Stimulated activated CD4-positive, alpha-beta T cell treated with anti-CD3 and anti-CD28 coated beads, Interleukin-15, amount 100 ng/mL, for 48 hours (primary cell): ENCODE measurements at places on chromosomes 7 and 10.

DNA sequence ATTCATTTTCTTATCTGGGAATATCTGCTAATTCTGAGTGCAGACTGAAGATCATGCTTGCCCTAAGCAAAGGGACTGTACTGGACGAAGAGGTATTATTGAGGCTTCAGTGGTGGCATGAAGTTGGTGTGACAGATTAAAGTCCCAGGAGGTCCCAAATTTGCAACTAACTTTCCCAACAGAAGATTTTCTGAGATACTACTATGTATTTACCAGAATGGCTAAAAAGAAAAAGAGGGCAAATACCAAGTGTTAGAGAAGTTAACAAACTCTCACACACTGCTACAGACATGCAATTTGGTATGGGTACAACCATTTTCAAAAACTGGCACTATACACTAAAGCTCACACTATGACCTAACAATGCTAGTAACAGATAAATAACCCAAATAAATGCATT is 28.3 kb downstream of the IDE start:
- DNase-seq, result no peak

DNA sequence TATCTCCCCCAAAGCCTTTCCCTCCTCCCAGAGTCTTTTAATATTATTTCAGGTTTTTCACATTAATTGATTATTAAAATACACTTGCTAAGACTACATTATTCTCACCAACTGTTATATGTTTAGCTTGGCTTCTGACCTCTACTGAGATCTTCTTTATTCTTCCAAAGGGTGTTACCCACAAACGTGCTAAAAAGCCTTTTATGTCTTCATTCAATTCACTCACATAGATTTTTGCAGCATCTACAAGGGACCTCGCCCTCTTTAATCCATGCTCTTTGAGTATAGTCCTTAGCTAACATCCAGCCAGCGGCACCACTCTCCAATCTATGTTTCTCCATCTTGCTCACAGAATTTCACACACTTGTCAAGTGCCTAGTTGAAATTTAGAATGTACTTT is 115.9 kb downstream of the HIPK2 start:
- no peak for DNase-seq

DNA sequence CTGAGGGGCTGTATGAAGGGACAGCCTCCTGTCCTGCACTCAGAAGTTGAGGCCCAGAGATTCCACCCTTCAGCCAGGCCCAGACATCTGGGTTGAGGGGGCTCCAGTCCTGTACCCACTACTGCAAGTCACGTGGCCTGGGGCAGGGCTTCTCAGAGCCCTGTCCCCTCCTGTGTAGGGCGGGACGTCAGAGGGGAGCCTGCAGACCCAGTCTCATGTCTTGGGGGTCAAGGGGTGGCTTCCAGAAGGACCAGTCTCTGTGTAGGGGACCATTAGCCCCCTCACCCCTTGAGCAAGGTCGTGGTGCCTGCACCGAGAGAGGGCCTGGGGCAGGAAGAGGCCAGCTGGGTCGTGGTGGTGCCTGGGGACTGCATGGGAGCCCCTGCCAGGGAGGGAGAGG is 593 bp upstream of the PILRA start:
- DNase-seq, result no peak

GRCh38 chr7:77532247-77532646 is 4.8 kb upstream of the PTPN12 start:
- DNase-seq, result no peak

DNA sequence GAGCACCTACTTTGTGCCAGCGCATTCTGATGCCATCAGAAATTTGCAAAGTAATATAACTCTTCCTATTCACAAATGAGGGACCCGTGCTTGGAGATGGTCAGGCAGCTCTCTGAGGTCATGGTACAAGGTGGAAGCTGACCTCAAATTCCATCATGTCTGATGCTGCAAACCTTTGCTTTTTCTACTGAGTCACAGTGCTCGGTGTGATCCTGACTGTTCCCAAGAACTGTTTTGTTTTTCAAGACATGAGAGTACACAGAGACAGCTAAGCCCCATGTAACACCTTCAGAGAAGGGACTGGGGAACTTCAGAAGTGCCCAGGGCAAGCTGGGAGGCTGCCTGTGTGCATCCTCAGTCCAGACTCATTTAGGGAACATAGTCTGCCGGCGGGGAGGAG is 111.3 kb downstream of the FRMD4A start:
- DNase-seq, result no peak

DNA sequence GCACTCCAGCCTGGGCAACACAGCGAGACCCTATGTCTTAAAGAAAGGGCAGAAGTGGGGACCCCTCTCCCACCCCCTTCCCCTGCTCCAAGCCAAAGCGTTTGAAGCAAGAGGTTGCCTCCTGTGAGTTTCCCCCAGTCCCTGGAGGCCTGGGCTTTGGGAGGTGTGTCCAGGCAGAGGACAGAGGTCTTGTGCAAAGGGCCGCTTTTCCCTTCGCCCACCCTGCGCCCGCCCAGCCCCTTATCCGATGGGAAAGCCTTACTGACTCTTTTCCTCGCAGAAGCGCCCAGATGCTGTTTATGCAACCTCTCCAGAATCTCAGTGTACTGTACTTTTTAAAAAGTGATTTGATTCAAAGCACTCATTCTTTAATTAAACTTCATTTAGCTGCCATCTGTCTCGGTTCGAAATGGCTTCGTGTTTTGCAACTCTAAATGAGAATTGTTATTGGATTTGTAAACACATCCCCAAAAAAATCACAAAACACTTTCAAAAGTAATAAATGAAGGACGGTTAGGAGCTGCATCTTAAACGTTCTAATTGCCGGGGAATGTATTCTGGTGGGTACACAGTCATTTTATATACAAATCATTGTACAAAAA is 50.5 kb upstream of the GTF2I start:
- no peak for DNase-seq

DNA sequence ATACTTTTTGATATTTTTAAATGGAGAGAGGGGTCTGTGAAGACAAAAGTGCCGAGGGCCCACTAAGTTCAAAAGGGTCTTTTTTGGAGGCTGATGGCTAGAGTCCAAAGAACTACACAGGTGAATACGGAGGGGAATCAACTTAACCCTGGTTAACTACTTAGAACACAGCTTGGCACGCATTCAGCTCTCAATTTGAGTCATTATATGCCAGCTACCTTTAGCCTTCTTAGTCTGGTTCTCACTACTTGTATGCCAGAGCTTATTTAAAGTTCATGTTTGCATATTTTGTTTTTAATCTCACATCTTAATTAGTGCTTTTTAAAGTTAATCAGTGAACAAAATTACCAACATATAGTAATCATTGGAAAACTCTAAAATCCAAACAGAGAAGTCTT is 80.8 kb downstream of the VWDE start:
- no peak for DNase-seq

DNA sequence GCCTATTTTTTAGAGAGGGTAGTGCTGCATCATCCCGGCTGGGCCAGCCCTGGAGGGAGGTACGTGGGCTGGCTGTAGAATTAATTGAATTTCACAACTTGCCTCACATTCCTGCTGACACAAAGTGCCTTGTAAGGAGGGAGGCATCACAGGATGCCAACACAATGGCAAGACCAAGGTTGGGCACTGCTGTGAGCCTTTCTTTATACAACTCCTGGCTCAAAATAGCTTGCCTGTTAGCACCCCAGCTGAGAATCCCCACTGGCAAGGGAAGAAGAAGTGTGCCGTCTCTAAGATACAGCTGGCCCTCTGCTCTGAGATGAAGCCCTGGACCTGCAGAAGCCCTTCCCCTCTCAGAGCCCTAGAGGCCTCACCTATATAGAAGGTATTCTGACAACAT is 873.9 kb downstream of the GRID1 start:
- DNase-seq, result no peak

DNA sequence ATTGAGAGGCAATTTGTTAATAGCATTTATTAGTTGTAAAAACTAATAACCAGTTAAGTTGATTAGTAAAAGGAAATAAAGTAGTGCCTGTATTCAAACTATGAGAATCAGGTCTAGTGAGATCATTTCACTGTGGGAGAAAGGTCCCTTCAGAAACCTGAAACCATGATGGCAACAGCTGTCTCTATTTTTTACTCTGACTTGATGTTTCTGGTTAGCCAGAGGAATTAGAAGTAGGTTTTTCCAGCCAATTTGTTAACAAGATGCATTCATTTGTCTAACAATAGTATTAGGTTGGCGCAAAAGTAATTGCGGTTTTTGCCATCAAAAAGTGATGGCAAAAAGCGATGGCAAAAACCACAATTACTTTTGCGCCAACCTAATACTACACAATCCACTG is 272.2 kb upstream of the YAE1 start:
- DNase-seq, result no peak

- no peak for DNase-seq
Measured at GRCh38 chr7:105559926-105560325, 21.4 kb downstream of the EFCAB10 start.

DNA sequence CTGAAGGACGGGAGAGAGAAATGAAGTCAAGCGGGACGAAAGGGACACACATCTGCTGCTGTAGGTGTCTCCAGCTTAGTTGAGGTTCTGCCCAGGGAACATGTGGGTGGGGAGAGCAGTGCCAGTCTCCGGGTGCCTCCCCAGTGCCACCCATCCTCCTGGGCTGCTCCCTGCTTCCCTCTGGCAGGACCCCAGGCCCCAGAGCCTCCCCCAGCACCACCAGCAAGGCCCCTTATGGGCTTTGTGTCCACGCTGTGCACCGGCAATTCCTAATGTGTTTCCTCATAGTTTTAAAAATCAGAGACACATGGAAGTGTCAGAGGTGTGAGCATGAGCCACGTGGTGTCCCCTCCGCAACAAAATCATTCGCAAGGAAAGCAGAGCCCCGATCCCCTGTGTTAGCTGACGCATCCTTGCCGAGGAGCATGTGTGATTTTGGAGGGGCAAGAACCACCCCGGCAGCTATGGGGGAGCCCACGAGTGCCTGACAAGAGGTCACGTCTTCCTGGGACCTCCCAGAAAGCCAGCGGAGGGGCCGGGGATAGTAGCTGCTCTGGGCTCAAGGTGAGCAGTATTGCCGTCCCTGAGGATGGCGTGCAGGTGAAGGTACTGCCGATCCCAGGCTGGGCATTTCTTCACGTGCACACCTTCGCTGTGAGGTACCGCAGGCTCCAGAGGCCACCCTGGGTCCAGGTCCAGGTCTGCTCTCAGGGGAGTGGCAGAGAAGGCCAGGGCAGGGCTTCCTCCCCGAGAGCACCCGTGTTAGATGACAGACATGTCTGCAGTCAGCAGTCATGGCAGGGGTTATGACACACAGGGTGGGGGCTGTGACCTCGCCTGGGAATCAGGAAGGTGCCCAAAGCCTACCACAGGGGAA is 448.2 kb upstream of the FOXK1 start:
- DNase-seq, result no peak

DNA sequence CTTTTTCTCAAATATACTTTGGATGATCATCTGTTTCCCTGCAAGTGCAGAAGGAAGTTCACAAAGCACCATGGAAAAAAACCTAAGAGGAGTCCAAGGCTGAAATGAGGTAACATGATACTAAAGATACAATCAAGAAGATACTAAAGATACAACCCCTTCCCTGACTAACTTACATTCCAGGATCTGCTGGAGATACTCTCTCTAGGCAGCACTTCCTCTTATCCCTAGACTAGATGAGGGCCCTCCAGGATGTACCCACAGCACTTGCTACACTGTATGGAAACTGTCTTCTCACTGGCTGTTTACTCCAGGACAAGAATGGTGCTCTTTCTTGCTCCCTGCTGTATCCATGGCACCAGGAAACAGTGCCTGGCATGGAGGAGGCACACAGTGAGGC is 116.4 kb upstream of the NFE2L3 start:
- no peak for DNase-seq

- no peak for DNase-seq
Measured at GRCh38 chr10:131569851-131570715, 258.6 kb upstream of the TCERG1L start.

DNA sequence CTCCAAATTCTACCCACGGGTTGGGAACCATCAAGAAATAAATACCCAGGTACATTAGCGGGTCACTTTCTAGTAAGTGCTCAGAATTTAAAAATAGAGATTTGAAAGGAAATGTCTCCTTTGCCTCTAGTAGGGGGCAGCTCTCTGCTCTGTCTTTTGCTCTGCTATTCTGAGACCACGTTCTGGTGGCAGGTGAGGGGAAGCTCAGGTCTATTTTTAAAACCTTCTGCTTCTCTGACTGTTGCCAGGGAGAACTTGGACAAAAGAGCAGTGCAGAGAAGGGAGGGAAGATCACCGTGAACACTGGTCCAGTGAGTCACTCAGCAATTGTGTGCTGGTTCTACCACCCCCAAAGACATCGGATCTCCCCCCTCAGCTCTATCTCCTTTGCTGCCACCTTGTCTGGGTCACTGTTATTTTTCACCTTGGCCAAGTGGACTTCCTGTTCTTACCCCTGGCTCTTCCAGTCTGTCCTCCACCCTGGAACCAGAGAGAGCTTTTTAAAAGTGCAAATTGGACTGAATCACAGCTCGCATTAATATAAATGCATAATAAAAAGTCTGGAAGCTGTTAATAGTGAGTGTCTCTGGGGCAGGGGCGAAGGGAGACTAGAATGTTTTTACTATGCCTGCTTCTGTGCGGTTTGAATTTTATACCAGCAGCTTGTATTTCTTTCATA is 72.4 kb upstream of the LOXL4 start:
- no peak for DNase-seq

DNA sequence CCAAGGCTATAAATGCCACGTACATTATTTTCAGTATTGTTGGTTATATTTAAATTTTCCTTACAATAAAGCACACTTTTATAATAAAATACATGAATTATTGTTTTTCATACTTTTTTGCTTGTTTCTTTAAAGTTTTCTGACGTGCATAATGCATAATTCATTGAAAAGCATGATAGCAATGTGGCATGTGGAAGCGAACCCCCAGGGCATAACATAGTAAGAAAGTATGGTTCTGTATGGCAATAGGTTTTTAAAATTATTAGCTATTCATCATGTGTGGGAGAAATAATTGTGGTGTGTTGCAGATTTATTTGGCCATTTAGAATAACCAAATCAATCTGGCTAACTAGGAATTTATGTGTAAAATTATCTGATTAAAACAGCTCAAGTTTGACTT is 7.4 kb upstream of the HBP1 start:
- no peak for DNase-seq

GRCh38 chr10:89393898-89394297 is 1.5 kb downstream of the IFIT1 start:
- no peak for DNase-seq

GRCh38 chr7:37656913-37657530 is 26.5 kb upstream of the GPR141 start:
- no peak for DNase-seq

GRCh38 chr7:86149024-86149665 is 494.6 kb upstream of the GRM3 start:
- DNase-seq, result no peak

- no peak for DNase-seq
Measured at GRCh38 chr10:23280419-23281043, 64.1 kb downstream of the C10orf67 start.

GRCh38 chr7:98657736-98658135 is 40.7 kb downstream of the NPTX2 start:
- DNase-seq, result no peak

DNA sequence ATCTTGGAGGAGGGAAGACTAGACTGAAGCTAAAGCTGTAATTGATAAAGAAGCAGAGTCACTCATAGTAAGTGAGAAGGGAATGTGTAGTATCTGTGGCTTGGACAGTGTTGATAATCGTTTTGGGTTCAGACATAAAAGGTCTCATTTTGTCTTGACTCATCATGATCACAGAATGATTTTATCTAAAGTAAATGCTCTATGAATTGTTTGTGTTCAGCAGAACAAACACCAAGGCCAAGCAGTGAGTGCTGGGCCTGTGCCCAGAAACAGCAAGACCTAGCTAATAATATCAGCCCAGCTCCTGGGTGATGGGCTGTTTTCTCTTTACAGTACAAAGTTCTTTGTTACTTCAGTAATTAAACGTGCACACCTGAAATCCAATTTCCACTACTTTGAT is 26.7 kb upstream of the CD36 start:
- DNase-seq, result no peak
